ENCODE measurements at places on chromosomes 5 and 9.

DNA sequence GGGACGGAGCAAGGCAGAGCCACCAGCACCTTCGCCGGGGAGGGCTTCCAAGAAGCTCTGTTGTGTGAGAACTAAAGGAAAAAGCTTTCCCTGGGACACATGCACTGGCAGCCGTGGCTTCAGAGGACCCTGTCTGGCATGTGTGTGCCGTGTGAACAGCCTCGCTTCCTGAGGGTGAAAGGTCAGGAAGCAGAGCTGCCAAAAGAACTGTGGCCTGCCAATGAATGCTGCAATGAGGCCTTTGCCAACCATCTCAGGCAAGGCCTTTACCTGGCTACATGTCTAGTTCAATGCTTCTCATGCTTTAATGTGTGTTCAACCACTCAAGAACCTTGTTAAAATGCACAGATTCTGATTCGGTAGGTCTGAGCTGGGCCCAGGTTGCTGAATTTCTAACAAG lies 53.5 kb downstream of the NIPSNAP3B start:
- no peak for DNase-seq

- no peak for DNase-seq
Measured at GRCh38 chr9:5140151-5140550, 45.3 kb downstream of the INSL6 start.

DNA sequence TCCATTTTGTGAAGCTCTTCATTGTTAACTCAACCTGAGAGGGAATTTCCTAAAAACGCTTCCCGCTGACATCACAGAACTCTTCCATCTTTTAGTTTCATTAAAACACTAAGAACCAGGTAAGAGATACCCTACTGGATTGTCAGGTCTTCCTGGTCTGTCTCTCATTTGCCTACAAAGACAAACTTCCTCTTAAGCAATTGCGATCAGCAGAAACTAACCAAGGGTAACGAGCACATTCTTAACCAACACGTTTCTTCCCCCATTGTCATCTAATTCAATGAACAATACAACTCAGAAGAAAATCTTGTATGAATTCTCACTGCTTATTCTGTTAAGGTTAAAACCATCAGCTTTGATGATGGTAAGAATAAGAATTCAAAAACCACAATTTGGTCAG lies 6.6 kb downstream of the FBXW11 start:
- DNase-seq = no peak

GRCh38 chr5:1950708-1951103 lies 68.0 kb upstream of the IRX4 start:
- DNase-seq = no peak

GRCh38 chr5:16803831-16804230 lies 132.3 kb downstream of the MYO10 start:
- no peak for DNase-seq

GRCh38 chr9:21031091-21031807 lies at the start of gene HACD4:
Gene HACD4, minus strand, starts transcription at chr9:21031640. Its CDS starts 50 bp downstream, at chr9:21031590.
- DNase-seq = no peak

DNA sequence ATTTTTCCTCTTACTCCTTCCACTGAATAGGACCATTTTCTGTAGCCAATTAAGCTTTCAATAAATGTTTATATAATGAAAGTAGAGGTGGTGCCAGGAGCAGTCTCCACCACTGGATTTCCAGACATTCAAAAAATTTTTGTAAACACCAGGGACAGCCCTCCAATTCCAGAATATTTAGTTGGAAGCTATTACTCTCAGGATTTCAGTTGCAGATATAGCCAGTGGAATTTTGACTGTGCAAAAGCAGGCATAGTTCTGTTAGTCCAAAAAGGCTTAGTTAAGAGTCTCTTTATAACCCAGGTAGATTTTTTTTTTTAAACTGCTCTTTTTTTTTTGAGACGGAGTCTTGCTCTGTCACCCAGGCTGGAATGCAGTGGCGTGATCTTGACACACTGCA lies 138.1 kb upstream of the DMRT1 start:
- no peak for DNase-seq

- DNase-seq = no peak
Measured at GRCh38 chr9:81656871-81657337, 32.4 kb downstream of the TLE1 start.

GRCh38 chr9:111483439-111483857 lies 735 bp downstream of the ECPAS start:
- DNase-seq = no peak

- no peak for DNase-seq
Measured at GRCh38 chr9:121075251-121076036, 689 bp downstream of the CNTRL start.

DNA sequence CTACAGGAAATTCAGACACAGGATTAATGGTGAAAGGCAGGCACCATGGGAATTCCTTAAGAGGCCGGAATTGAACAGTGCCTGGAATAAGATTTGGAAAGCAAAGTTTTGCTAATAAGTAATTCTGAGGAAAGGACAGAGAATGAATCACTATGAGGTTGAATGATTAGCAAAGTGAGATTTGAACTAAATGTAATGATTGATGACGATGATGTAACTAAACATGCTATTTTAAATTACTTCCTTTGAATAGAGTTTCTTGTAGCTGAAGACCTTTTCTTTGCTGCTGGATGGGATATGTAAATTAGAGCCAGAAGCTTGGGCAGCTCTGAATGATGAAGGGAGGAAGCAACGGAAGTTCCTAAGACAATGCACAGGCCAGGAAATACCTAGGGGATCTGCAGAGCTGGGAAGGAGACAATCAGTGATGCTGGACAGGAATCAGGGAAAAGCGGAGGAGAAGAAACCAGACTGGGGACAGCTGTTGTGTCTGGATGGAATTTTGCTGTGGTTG lies 482.0 kb downstream of the PSAT1 start:
- DNase-seq = peak; percentile 40

All from SK-N-MC (cell line).